Ovary (tissue), 10 donors: ENCODE measurements at places on chromosomes 7 and 10.
A peak's percentile ranks its signal among the peaks of the same experiment; 100 is the strongest.

- H3K36me3 ChIP-seq = no peaks in the 10 kb centered on the region
- no peak overlapping the region for H3K4me3 ChIP-seq
- H3K27me3 ChIP-seq = no peaks in the 10 kb centered on the region
- H3K4me1 ChIP-seq = no peaks in the 10 kb centered on the region
- H3K27ac ChIP-seq = no peak overlapping the region
These were observed 68.8 kb downstream of the KIAA1217 start for GRCh38 chr10:24277771-24278170.

DNA sequence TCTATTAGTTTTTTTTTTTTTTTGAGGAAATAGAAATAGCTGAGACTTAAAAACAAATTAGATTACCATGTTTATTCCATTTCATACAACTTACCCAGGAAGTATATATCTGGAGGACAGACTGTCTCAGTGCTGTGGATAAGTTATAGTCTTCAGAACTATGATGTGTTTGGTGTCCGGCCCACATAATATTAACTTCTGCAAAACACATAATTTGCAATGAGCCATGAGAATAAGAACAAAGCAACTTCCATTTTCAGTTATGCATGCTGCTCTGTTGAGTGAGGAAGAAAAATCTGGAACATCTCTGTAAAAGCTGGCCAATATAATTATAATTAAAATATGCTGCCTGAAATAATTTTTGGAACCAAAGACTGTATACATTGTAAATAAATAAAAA, 130.9 kb downstream of the AGMO start:
- H3K36me3 ChIP-seq = no peaks in the 10 kb centered on the region
- DNase-seq = no peak
- H3K27me3 ChIP-seq = no peaks in the 10 kb centered on the region
- H3K4me1 ChIP-seq = no peaks in the 10 kb centered on the region

GRCh38 chr7:1868516-1869165, 198.6 kb downstream of the ELFN1 start:
- H3K36me3 ChIP-seq = no peaks in the 10 kb centered on the region
- no peak overlapping the region for H3K4me3 ChIP-seq
- no peak overlapping the region for H3K27ac ChIP-seq
- DNase-seq = no peak

DNA sequence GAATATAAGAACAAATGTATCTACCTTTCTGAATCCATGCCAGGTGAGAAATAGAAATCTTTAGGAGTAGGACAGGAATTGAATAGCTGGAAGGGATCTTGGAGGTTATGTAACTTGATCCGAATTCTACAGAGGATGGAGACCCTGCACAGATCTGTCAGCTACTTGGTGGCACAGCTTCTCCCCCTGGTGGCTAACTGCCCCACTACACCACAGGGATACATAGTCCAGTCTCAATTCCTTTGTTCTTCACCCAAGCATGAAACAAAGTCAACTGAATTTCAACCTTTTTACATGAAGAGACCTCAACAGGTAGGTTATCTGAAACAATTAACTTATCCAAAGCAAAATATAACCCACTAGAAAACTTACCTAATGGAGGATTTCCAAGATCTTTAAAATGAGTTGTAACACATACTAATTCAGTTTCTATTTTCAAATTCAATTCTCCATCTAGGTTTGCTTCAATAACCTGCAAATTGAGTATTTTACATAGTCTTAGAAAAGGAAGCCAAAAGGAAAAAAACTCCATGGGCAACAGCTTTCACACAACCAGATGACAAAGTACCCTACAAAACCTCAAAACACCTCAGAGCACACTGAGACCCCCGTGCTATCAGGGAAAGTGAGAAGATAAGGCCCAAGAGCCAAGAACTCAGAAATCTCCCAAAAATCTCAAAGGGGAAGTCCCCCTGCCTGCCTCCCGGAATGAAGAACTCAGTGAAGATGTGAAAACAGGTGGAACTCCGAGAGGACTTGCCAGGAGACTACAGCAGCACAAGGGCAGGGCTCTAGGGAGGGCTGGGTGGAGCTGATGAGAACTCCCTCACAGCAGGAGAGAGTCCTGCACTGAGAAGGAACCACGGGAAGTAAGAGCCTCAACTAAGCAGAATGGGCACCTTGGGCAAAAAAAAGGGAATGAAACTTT, 10.3 kb downstream of the HUS1 start:
- H3K27me3 ChIP-seq = no peaks in the 10 kb centered on the region
- H3K27ac ChIP-seq = no peak overlapping the region
- peak; percentile 64 for DNase-seq

- DNase-seq = no peak
- no peaks in the 10 kb centered on the region for H3K4me1 ChIP-seq
- H3K4me3 ChIP-seq = no peak overlapping the region
These were observed 33.9 kb upstream of the SEMA3A start for GRCh38 chr7:84228526-84228925.

- H3K4me1 ChIP-seq = no peaks in the 10 kb centered on the region
- H3K27ac ChIP-seq = no peak overlapping the region
- H3K4me3 ChIP-seq = no peak overlapping the region
These were observed 125.9 kb downstream of the CFTR start for GRCh38 chr7:117605712-117606111.

DNA sequence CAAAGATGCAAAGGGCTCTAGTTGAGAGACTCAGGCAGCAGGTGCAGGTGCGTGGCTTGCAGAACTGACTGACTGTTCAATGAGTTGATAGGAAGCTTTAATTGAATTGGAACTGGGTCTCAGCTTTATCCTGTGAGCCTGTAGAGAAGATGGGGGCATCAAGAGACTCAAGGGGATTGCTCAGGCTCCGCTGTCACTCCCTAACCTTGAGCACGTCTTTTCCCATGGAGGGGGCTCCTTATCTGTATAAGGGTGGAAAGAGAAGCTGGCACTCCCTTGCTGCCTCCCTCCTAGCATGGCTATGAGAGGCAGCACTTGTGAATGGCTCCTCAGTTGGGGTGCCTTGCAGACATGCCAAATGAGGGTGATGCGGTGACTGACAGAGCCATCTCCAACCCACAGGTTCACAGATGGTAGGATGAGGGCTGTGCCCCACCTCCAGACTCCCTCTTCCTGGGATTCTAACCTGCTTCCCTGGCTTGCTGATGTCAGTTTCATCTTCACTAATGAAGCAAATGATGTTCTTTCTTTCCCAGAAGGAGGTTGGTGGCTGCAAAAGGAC, 12.4 kb upstream of the PLEKHA1 start:
- H3K4me3 ChIP-seq = no peak overlapping the region
- H3K36me3 ChIP-seq = no peaks in the 10 kb centered on the region
- H3K27ac ChIP-seq = no peak overlapping the region
- DNase-seq = no peak

DNA sequence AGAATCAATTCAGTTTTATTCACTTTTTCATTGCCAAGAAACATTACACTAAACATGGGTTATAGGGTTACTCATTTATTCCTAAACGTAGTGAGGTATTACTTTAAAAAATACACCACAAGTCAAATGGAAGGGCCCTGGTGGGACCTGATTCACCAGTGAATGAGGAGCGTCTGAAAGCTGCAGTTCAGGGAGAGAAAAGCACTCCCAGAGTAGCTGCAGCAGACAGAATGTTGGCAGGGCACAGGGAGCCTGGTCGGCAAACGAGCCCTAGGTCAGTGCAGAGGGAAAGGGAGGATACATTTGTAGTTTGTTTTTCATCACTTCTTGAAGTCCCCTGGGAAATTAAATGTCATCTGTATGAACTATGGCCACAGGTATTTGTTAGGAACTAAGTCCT, 361.7 kb upstream of the ETV1 start:
- H3K27ac ChIP-seq = no peak overlapping the region
- H3K36me3 ChIP-seq = no peaks in the 10 kb centered on the region

GRCh38 chr7:21886396-21886795, 59.3 kb downstream of the CDCA7L start:
- no peaks in the 10 kb centered on the region for H3K27me3 ChIP-seq
- H3K4me1 ChIP-seq = no peaks in the 10 kb centered on the region
- H3K36me3 ChIP-seq = no peaks in the 10 kb centered on the region
- no peak for DNase-seq
- no peak overlapping the region for H3K4me3 ChIP-seq

- DNase-seq = no peak
- no peak overlapping the region for H3K27ac ChIP-seq
- H3K36me3 ChIP-seq = no peaks in the 10 kb centered on the region
- H3K4me3 ChIP-seq = no peak overlapping the region
- H3K27me3 ChIP-seq = no peaks in the 10 kb centered on the region
- H3K4me1 ChIP-seq = peaks cover 4% of the 10 kb centered on the region
These were observed 66.6 kb downstream of the CAV1 start for GRCh38 chr7:116591202-116592040.

DNA sequence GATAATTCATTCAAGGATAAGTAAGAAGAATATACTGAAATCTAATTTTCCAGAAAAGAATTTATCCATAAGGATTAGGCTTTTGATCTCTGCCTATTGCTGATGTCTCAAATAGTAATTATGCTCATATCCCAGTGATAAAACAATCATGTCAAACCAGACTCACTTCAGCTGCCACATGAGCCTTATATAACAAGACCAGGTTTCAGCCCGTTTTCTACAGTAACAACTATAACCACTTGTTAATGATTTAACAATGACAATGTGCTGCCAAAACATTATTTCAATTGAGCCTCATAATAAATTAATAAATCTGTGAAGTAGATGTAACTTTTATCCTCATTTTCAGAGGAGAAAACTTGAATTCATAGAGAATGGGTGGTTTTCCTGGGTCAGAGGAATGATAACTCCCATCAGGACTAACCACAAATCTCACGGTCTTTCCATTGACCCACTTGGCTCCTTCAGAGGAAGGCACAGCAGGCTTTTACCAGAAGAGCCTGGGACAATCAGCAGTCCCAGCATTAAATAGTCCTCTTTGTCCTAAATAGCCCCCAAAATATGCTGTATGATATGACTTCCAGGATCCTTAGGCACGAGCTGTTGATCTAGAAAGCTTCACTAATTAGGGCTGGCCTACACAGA, 42.5 kb upstream of the SLIT1 start:
- no peak overlapping the region for H3K27ac ChIP-seq
- no peak for DNase-seq
- H3K4me1 ChIP-seq = no peaks in the 10 kb centered on the region

GRCh38 chr7:54908760-54909438, 109.9 kb upstream of the EGFR start:
- no peak overlapping the region for H3K4me3 ChIP-seq
- no peak overlapping the region for H3K27ac ChIP-seq
- H3K27me3 ChIP-seq = no peaks in the 10 kb centered on the region
- no peak for DNase-seq

GRCh38 chr10:133185916-133186315, 25.9 kb downstream of the KNDC1 start:
- H3K27ac ChIP-seq = no peak overlapping the region
- no peaks in the 10 kb centered on the region for H3K27me3 ChIP-seq
- DNase-seq = peak; percentile 16
- no peak overlapping the region for H3K4me3 ChIP-seq
- no peaks in the 10 kb centered on the region for H3K36me3 ChIP-seq

- no peaks in the 10 kb centered on the region for H3K27me3 ChIP-seq
- no peak overlapping the region for H3K4me3 ChIP-seq
- no peaks in the 10 kb centered on the region for H3K4me1 ChIP-seq
- no peak overlapping the region for H3K27ac ChIP-seq
- DNase-seq = no peak
- no peaks in the 10 kb centered on the region for H3K36me3 ChIP-seq
These were observed 100.1 kb upstream of the GLCCI1 start for GRCh38 chr7:7868572-7868899.

DNA sequence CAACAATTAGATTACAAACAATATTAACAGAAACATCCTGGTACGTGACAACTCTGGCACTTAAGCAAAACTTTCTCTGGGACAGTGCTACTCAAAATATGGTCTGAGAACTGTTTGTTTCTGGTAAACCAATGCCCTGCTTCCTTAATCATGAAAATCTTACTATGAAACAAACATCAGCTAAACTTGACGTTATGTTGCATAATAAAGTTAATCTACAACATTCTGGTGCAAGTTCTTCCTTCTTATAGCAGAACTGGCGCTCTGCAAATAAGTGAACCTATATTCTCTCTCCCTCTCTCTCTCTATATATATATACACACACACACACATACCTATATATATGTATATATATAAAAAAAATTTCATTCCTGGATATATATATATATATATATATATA, 7.8 kb downstream of the C7orf33 start:
- H3K27ac ChIP-seq = no peak overlapping the region
- H3K4me1 ChIP-seq = no peaks in the 10 kb centered on the region
- no peak for DNase-seq
- H3K27me3 ChIP-seq = no peaks in the 10 kb centered on the region

GRCh38 chr10:59037018-59037389, 139.4 kb upstream of the PHYHIPL start:
- no peaks in the 10 kb centered on the region for H3K36me3 ChIP-seq
- H3K4me1 ChIP-seq = peaks cover 1% of the 10 kb centered on the region
- DNase-seq = no peak
- no peak overlapping the region for H3K4me3 ChIP-seq
- no peaks in the 10 kb centered on the region for H3K27me3 ChIP-seq
- no peak overlapping the region for H3K27ac ChIP-seq

DNA sequence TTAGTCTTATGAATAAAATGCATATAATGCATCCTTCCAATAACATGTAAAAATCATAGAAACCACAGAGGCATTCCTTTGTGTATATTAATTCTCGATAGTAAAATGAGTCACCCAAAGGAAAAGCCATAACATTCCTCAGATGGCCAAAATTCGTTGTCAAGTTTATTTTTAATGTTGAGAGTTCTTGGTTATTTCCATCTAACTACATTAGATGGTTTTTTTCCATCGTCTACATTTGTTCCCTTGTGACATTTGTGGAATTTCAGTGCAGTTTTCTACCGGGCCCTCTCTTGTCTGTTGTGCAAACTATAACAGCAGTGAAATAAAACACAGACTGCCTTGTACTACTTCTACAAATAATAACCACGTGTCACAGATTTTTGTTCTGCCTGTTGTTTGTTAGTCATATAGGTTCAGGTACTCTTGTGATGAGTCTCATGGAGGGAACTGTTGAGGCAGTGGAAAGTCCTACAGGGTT, 54.7 kb upstream of the CCAR1 start:
- H3K4me1 ChIP-seq = no peaks in the 10 kb centered on the region
- no peaks in the 10 kb centered on the region for H3K36me3 ChIP-seq
- no peak overlapping the region for H3K27ac ChIP-seq
- H3K4me3 ChIP-seq = no peak overlapping the region
- no peak for DNase-seq
- H3K27me3 ChIP-seq = no peaks in the 10 kb centered on the region

- DNase-seq = no peak
- no peak overlapping the region for H3K4me3 ChIP-seq
- H3K27ac ChIP-seq = no peak overlapping the region
These were observed 60.2 kb downstream of the SEMA3E start for GRCh38 chr7:83588602-83589240.

GRCh38 chr10:25028711-25029110, 12.3 kb downstream of the THNSL1 start:
- DNase-seq = no peak
- H3K27me3 ChIP-seq = no peaks in the 10 kb centered on the region
- no peaks in the 10 kb centered on the region for H3K36me3 ChIP-seq
- H3K4me3 ChIP-seq = no peak overlapping the region
